Kidney tubule cell (primary cell): ENCODE measurements at places on chromosomes 6 and 20.
A peak's percentile ranks its signal among the peaks of the same experiment; 100 is the strongest.

DNA sequence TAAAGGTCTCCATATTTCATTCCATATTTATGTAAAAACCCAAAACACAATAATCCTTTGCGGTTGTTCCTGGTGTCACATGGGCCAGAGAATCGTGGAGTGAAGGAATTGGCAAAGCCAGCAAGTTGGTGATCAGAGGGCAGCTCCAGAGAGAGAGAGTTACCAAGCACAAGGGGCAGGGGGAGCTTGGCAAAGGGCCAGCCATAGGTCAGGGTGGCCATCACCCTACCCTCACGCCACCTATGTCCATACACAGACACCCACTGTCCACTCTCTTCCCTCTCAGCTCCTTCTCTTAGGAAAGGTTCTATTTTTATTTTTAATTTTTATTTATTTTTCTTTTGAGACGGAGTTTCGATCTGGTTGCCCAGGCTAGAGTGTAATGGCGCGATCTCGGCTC lies 163.2 kb upstream of the JARID2 start:
- DNase-seq: no peak

- peak; percentile 11 for DNase-seq
Observed at GRCh38 chr6:2021713-2022125, 223.7 kb downstream of the GMDS start.

DNA sequence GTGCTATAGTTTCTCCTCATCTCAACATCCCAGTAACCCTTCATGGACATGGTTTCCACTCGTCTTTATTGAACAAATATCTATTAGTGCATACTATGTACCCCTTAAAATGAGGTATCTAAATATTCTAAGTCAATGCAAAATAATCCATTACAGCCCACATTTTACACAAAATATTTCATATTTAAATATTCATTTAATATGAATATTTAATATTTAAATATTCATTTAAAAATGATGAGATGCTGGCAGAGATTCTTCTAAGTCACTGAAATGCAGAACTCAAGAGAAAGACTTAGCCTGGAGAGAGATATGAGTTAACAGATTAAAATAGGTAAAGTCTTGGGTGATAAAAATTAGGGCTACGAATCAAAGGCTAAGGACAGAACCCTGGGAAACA lies 17.9 kb downstream of the EPB41L2 start:
- DNase-seq: no peak

GRCh38 chr6:29491574-29491973 lies 3.8 kb upstream of the MAS1L start:
- DNase-seq: no peak

- DNase-seq: peak; percentile 72
Observed at GRCh38 chr20:62595491-62595890, 46.8 kb upstream of the SLCO4A1 start.
